Motor neuron (in vitro differentiated cells): ENCODE measurements at places on chromosomes 2 and 18.

DNA sequence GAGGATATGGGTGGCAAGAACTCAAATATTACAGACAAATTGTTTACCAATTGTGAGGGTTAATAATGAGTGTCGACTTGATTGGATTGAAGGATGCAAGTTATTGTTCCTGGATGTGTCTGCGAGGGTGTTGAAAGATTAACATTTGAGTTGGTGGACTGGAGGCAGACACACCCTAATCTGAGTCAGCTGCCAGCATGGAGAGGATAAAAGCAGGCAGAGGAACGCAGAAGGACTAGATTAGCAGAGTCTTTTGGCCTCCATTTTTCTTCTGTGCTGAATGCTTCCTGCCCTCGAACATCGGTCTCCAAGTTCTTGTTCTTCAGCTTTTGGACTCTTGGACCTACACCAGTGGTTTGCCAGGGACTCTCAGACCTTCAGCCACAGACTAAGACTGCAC, 1503.7 kb downstream of the LRP1B start:
- peak; percentile 67 for ATAC-seq

- ATAC-seq: peak; percentile 34
These were observed 751 bp upstream of the NMI start for GRCh38 chr2:151289972-151290866.

DNA sequence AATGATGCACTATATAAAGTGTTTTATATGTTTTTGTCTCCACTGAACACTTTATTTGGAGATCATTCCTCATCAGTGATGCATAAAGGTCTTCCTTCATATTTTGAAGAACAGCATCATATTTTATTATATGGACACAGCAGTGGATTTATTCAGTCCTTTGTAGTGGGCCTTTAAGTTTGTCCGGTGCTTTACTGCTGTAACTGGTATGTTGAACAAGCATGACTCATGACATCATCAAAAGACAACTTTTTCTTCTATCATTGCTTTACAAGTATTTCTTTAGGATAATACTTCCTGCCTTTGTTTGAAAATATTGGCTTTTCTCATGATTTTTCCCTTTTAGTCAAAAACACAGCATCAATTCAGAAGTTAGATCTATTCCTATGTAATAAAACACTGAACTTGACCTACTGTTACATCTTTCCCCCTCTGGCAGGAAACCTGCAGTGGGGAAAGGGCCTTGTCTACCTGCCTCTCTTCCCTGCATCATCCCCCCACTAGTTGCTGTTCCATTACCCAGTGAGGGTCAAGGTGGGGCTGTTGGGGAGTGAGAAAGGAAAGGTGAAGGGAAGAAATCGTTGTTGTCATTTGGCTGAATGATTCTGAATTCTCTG, 241.2 kb downstream of the CYP26B1 start:
- ATAC-seq: no peak

DNA sequence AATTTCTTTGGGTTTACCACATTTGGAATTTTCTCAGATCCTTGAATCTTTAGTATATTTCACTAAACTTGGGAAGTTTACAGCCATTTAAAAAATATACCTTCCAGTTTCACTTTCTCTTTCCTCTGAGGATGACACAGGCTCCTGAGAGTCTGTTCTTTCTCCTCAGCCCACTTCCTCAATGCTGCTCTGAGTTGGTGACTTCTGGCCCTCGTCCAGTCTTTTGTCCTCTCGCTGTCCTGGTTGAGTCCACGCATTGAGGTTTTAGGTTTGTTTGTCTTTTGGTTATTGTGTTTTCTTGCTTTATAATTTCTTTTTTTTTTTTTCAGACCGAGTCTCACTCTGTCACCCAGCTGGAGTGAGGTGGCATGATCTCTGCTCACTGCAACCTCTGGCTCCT, 40.7 kb upstream of the GALR1 start:
- ATAC-seq: no peak

GRCh38 chr2:27831279-27832050, 58.7 kb downstream of the RBKS start:
- ATAC-seq: no peak

DNA sequence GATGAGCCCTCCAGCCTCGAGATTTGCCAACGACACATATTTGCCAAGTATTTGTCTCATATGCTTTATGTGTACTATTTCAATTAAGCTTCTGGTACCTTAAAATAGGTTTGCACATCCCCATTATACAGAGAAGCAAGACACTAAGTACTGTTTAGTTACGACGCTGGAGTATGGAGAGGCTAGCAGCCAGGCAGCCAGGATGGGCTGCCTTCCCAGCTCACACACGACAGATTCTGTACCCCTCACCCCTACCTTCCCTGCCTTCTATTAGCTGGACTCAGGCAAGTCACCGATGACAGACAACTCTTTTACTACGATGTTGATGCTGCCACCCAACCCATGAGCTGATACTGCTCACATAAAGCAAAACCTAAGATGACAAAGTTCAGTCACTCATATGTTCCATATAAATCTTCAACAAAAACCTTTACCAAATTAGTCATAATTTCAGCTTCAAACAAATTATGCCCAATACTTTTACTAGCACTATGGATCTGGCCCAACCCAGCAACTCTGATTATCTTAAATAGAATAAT, 17.0 kb downstream of the PDIA6 start:
- ATAC-seq: no peak
